ENCODE measurements at places on chromosomes 16 and 17.

DNA sequence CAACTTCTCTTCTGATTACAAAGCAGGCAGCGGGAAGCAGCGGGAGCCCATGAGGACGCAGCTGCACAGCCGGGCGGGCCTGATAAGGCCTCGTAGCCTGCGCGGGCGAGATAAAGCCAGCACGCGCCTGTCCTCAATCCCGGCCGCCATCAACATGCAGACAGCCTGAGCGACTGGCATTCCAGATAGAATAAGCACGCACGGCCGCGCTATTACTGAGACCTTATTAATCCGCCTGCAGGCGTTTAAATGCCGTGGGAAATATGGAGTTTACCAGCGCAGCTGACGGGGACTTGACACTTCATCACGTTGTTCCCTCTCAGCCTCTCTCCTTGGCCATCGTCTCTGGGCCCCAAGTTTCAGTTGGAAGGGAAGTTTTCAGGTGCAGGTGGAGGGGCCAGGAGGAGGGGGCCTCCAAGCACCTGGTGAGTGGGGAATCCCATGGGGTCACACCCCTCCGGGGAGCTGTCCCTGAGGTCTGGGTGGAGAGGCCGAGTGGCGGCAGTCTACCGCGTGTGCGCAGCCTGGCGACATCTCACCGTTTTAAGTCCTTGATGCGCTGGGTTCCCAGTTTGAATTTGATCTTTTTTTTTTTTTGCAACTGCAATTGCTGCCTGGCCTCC is 27.3 kb upstream of the CBFA2T3 start:
- DNase-seq, result no peak

GRCh38 chr16:58024486-58025350 is 836 bp upstream of the MMP15 start:
- DNase-seq, result no peak

GRCh38 chr17:49015179-49015923 is 18.2 kb downstream of the IGF2BP1 start:
- no peak for DNase-seq

- no peak for DNase-seq
These were observed 59.3 kb upstream of the KSR1 start for GRCh38 chr17:27396941-27397340.

- no peak for DNase-seq
These were observed 27.4 kb downstream of the MYH11 start for GRCh38 chr16:15829460-15829859.

- DNase-seq, result no peak
These were observed 150.8 kb upstream of the FOXF1 start for GRCh38 chr16:86359571-86359970.

GRCh38 chr17:81481073-81481799 is 31.4 kb downstream of the ACTG1 start:
- DNase-seq, result no peak

GRCh38 chr16:16122264-16122663 is 101.0 kb downstream of the ABCC6 start:
- DNase-seq, result no peak

- DNase-seq, result no peak
These were observed 618 bp downstream of the GGA3 start for GRCh38 chr17:75260641-75261335.

DNA sequence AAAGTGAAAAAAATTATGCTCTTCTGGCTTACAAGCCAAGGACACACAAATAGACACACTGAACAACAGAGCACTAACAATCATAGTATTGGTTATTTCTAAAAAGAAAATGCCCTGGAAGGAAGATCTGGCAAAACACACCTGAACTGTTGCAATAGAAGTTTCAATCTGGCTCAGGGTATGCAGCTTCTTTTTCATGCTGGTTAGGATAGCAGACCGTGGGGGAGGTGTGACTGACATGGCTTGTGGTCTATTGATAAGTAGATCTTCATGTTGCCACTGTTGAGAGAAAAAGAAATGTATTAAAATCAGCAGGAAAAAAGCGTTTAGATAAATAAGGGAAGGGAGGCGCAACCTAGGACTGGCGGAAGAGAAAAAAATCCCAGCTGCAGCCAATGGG is 26.5 kb upstream of the ARL6IP1 start:
- no peak for DNase-seq

GRCh38 chr16:52469091-52469490 is 77.9 kb downstream of the TOX3 start:
- DNase-seq, result no peak

- DNase-seq, result no peak
These were observed 2.8 kb downstream of the MIEN1 start for GRCh38 chr17:39727556-39727955.

- DNase-seq, result no peak
These were observed 1469.5 kb upstream of the GOT2 start for GRCh38 chr16:60203525-60204124.

DNA sequence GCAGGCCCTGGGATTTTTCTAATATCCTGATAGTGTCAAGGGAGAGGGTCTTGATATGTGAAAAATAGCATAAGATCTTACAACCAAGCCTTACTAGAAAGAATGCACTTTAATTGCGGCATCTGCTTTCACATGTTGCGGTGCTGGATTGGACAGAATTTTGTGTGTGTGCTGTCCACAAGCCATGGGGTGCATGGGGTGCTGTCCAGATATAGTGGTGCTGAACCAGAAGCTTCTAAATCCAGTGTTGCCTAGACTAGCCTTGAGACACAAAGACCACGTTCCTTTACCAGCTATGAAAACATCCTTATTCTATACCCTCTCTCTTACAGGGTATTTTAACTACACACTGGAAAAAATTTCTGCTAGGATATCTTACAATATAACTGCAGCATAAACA is 244.0 kb downstream of the TMEM114 start:
- no peak for DNase-seq

DNA sequence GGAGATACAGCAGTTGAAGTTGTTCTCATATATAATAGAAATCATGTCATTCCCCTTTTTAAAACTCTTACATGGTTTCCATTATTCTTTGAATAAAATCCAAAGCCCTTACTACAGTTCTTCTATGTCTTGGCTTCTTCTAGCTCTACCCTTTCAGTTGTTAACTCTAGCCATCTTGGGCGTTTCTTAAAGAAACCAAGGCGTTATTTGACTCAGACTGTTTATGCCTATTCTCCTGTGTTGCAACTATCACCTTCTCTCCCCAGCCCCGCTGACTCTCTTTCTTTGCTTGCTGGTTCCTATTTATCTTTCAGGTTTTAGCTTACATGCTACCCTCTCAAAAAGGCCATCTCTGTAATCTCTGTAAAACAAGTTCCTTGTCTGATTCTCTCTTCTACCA is 32.7 kb downstream of the NFATC3 start:
- no peak for DNase-seq

- DNase-seq, result no peak
These were observed at the start of gene ATP2A1 for GRCh38 chr16:28878083-28878926. Gene ATP2A1 (plus strand): TSS chr16:28878488. CDS start chr16:28878672, 184 bp downstream.

DNA sequence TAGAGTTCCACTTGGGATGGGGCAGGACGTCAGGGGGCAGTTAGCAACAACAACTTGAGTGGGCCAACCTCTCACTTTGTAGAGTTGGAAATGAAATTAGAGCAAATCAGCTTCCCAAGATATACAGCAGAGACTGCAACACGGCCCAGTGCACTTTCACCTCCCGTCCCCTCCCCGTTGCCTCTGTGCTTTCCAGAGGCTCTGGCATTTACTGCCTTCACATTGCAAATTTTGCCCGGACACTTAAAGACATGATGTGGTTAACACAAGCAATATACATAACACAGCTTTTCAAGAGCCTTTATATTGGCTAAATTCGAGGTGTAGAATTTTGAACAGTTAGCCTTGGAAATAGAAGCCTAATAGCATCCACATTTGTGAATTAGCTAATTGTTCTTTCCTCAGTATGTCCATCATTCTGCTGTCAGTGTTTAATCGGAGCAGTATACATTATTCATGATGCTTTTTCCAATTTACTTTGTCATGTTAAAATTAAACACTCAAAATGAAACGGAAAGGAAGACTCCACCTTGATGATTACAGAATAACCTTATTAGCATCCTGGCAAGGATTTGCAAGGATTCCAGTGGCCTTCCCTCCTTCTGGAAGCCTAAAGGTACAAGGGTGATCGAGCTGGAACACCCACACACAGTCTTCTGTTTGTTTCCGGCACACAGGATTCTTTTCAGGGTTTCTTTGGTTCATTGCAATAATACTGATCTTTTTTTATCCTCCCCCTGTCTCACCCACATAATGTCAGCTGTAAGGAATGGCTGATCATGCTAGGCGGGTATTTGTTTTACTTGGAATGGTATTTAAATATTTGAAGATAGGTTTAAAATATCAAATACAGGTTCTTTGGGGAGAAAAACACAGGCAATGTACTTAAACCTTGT is 190.9 kb upstream of the CACNG5 start:
- no peak for DNase-seq

DNA sequence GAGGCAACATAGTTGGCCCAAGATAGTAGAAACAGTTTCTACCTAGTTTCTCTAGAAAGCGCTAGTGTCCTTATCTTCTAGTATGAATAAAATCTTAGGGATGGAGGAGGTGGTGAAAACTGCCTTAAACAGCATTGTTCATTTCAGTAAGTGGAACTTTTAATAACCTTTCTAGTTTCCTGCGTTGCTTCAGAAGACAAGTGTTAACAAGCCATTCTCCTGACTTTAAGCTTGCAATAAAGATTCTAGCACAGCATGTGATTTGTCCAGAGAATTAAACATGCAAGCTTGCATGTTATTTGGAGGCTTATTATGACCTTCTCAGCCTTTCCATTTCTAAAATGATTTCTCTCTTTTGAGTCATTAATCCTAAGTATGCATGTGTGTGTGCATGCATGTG is 72.3 kb downstream of the TANGO6 start:
- no peak for DNase-seq

DNA sequence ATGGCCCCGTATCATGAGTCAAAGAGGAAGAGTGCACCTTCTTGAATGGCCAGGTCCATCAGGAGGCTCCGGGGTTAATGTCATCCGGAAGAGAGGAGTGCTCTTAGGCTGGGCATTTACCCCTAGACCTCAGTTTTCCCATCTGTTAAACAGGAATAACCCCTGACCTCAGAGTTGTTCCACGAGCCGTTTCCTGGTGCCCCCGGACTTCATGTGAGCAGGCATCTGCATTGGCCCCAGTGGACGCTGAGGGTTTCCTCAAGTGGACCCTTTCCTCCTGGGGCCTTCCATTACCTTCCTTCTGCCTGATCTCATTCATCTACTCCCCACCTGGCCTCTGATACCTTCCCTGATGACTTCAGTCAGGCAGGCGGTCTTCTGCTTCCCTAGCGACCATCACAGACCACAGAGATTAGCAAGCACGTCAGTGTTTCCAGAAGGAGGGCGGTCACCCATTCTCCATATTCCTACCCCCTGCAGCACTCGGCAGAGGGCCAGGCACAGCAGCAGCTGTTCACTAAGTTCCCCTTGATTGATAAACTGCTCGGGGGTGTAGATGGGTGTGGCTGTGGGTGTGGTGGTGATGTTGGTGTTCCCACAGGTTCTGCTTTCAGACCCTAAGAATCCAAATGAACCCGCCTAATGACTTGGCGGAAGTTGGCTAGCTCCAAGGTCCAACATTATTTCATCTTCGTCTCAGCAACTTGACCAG is 346.6 kb upstream of the TNRC6C start:
- no peak for DNase-seq

- DNase-seq, result no peak
These were observed 17.5 kb upstream of the ATP2C2 start for GRCh38 chr16:84350685-84351400.

GRCh38 chr17:39536468-39536867 is 71.3 kb downstream of the NEUROD2 start:
- no peak for DNase-seq

DNA sequence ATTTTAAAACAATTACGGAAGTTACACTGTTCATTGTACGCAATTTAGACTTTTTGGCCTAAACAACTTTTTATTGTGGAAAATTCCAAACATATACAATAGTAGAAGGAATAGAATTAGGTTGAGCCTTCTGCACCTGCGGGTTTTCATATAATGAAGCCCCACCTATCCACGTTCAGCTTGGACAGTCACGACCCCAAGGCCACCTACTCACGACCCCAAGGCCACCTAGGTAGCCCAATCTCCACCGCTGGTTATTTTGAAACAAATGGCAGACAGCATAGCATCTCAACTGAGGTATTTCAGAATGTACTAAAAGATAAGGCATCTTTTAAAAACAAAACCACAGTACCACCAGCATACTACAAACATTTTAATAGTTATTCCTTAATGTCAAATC is 631 bp downstream of the NLRC5 start:
- DNase-seq, result no peak

DNA sequence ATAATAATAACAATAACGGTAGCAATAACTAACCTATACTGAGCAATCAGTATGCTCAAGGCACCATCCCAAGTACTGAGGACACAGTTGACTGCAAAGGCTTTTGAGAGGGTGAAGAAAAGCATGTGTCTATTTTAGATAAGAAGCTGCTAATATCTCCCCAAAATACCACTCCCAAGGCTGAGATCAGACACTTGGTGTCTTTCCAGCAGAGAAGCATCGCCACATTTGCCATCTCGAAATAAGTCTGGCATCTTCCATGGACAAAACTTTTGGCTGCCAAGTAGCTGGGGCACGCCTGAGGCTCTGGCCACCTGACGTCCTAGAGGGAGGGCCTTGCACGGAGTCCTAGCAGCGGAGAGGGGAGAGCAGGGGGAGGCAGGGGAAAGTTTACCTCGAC is 39.0 kb downstream of the ZNF423 start:
- DNase-seq, result no peak

GRCh38 chr16:47230296-47230695 is 86.6 kb upstream of the NETO2 start:
- DNase-seq, result no peak

- no peak for DNase-seq
These were observed 182.7 kb downstream of the RPTOR start for GRCh38 chr17:80727409-80727755.

DNA sequence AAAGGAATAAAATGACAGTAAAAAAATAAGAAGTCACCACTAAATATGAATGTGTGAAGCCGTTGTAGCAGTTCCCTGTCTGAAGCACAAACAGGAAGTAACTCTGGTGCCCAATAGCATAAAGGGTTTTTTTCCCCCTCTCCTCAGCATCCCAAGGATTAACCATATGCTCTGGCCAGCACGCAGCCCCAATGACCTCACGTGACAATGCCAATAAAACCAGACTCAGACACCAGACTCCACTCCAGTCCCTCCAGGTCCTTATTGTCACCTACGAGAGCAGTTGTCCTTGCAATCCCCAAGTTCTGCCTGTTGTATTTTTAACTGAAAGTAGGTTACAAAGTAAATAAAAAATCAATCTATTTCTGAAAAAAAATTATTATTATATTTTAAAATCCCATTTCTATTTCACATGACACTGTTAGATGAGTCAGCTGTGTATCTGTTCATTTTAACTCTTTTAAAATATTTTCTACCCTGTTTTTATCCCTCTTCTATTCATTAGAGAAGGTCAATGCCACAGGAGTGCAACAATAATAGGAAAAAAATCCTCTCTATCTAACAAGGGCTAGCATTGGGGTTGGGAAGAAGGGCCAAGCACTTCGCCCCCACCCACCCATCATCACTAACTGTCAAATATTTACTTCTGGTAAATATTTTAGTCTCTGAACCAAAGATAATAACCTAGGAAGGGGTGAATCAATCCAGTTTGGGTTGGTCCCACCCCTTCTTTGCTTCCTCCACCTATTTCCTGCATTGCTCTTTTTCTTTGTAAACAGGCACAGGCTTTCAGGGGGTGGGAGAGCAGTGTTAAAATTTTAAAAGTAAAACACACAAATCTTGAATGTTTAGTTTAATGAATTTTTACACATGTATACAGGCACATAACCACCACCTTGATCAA is 6.6 kb downstream of the PRAC1 start:
- no peak for DNase-seq
